Right lung (tissue), 10 donors: ENCODE measurements at places on chromosomes 5 and 9. TPM values are rescaled to one million over a fixed set of nuclear protein-coding genes. Genes with fewer than 3 reads are reported as not detected.

DNA sequence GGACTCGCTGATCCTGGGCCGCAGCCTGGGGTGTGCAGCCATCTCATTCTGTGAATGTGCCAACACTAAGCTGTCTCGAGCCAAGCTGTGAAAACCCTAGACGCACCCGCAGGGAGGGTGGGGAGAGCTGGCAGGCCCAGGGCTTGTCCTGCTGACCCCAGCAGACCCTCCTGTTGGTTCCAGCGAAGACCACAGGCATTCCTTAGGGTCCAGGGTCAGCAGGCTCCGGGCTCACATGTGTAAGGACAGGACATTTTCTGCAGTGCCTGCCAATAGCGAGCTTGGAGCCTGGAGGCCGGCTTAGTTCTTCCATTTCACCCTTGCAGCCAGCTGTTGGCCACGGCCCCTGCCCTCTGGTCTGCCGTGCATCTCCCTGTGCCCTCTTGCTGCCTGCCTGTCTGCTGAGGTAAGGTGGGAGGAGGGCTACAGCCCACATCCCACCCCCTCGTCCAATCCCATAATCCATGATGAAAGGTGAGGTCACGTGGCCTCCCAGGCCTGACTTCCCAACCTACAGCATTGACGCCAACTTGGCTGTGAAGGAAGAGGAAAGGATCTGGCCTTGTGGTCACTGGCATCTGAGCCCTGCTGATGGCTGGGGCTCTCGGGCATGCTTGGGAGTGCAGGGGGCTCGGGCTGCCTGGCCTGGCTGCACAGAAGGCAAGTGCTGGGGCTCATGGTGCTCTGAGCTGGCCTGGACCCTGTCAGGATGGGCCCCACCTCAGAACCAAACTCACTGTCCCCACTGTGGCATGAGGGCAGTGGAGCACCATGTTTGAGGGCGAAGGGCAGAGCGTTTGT lies 19.9 kb downstream of the PTGES2 start:
- DNase-seq: no peak

DNA sequence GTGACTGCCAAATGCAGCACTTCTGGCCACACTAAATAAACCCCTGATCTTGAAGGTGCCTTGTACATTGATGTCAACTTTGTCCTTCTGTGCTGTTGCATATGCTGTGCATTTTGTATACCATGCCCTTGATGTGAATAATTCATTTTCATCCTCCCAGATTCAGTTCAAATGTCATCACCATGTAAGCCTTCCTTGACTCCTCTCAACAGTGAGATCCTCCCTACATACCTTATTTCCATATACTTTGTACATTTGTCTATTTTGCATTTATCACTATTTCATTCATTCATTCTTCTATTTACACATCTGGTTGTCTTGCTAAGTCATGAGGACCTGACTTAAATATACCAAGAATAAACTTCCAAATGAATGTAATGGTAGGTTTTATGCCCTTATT lies 273.2 kb upstream of the EFNA5 start:
- DNase-seq: no peak

DNA sequence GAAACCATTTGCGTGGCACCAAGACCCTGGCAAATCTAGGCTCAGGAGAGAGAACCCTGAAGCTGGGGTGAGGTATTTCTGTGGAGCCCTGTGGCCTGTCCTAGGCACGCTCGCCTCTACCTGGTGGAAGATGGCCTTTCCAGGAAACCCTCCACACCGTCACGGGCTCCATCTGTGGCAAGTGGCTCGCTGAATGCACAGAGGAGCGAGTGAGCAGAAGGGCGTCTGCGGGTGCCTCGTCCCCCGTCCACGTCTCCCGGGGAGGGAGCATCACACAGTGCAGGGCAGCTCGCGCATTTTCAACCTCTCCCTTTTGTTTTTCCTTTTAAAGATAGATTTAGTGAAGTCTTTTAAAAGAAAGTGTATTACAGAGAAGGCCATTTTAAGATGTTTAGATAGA lies 25.3 kb upstream of the RASGEF1C start:
- no peak for DNase-seq

- no peak for DNase-seq
Observed at GRCh38 chr9:124631326-124631725, 124.1 kb upstream of the NR5A1 start.

- no peak for DNase-seq
Observed at GRCh38 chr5:134246771-134247427, 21.0 kb upstream of the PPP2CA start.

GRCh38 chr5:9661316-9662015 lies 31.3 kb upstream of the TAS2R1 start:
- no peak for DNase-seq

DNA sequence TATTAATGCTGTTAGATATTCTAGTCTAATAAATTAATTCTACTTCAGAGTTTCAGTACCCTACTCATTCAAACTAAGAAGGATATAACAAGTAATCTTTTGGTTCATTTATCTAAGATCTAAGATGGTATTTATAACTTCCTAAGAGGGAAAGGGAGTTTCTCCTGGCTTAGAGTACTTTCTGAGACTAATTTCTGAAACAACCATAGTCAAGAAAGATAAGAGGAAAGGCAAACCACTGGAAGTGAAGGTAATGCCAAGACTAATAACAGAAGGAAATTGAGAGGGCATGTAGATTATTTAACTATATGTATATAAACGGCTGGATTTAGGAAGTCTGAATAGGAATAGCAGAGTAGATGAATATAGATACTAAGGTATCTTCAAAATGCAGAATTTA lies 112.4 kb upstream of the ACOT12 start:
- DNase-seq: no peak

DNA sequence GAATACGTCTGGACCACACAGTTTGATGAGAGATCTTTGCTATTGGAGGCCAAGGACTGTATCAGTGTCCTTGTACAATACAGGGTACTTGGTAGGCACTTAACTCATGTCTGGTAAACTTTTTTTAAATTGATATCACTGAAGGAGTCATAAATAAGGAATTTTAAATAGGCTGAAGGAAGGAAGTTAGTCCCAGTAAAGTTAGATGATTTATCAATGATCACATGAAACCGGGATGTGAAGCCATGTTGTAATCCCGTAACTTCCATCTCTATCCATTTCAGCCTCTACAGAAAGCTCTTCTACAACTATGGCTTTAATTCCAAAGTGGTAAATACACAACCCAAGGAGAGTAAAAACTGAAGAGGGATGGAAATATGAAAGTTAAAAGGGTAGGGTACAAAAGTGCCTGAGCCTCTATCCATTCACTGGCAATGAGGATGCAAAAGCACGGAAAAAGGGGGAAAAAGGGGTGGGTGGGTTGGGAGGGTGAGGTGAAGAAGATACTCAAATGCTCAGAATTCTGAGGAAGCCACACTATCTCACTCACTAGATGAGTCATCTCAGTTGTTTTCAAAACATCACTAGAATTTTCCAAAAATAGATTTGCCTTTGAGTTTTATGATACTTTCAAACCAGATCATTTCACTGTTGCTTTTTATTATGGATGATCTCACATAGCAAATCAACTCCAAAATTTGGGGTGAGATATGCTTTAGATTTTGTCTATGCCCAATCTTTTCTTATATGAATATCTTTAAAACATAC lies 1053.5 kb downstream of the NR2F1-AS1 start:
- no peak for DNase-seq

The PLAC8L1 gene
- polyA plus RNA-seq: 2.2 TPM

The SLC1A1 gene
- polyA plus RNA-seq: 3.5 TPM

The HTR4 gene
- 0.91 TPM for polyA plus RNA-seq

The NME5 gene
- polyA plus RNA-seq: 10.5 TPM

The SLC22A4 gene
- 3.1 TPM for polyA plus RNA-seq

The BSPRY gene
- 6.7 TPM for polyA plus RNA-seq

The KYAT1 gene
- polyA plus RNA-seq: 10.1 TPM

The TUSC1 gene
- 16.1 TPM for polyA plus RNA-seq

The SEMA5A gene
- 18.4 TPM for polyA plus RNA-seq

The TMEM203 gene
- polyA plus RNA-seq: 35.4 TPM
